RKO (cell line): ENCODE measurements at places on chromosomes 1 and 21.

GRCh38 chr1:185812934-185813333 lies 78.7 kb downstream of the HMCN1 start:
- no peak for DNase-seq

- DNase-seq = no peak
Measured at GRCh38 chr1:168507231-168507630, 36.6 kb downstream of the XCL2 start.

DNA sequence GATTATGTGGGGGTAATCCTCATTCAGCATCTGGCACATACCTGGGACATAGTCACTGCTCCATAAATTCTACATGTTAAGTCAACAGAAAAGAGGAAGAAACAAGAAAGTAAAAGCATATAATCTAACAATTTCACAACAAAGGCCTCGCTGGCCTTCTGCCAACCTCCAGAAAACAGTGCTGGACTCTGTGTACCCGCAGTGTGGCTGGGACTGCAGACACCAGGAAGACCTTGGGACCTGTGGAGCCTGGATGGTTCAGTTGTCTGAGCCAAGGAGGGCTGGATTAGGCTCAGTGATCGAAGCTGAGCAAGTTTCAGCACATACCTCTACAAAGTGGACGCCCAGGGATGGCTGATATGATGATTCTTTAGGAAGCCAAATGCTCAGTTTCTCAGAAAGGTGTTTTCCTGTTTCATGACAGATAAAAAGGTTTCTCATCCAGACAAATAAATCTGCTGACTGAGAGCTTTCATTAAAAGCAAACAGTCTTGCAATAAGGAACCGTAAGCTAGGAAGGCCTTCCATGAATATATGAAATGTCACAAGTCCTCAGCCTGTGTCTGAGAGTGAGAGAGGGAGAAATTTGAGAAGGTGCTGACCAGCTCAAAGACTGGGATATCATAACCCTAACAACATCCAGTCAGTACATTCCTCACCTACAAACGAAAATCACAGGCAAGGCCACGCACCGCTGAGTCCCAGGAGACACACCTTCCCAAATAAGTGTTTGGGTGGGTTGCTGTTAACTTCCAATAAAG lies 48.4 kb downstream of the CAPZB start:
- DNase-seq = no peak

DNA sequence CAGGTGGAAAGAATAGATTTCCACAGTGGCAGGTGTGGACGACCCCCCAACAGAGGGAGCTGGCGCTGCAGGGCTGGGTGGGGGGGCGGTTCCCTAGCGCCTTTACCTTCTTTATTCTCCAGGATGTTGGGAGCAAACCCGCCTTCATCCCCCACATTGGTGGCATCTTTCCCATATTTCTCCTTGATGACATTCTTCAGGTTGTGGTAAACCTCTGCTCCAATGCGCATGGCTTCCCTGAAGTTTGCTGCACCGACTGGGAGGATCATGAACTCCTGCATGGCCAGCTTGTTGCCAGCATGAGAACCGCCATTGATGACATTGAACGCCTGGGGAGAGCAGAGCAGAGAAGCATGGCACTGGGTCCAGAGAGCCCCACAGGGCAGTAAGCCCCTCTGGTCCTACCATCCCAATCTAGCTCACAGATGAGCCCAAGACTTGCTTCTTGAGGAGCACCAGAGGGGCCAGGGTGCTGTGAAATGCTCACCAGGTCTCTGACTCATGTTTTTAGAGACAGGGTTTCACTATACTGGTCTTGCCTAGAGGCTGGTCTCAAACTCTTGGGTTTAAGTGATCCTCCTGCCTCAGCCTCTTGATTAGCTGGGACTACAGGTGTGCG lies 12.2 kb downstream of the ENO1 start:
- no peak for DNase-seq

- no peak for DNase-seq
Measured at GRCh38 chr1:118925651-118926050, 62.5 kb downstream of the TBX15 start.

- DNase-seq = no peak
Measured at GRCh38 chr1:38558500-38559445, 300.8 kb downstream of the RRAGC start.

DNA sequence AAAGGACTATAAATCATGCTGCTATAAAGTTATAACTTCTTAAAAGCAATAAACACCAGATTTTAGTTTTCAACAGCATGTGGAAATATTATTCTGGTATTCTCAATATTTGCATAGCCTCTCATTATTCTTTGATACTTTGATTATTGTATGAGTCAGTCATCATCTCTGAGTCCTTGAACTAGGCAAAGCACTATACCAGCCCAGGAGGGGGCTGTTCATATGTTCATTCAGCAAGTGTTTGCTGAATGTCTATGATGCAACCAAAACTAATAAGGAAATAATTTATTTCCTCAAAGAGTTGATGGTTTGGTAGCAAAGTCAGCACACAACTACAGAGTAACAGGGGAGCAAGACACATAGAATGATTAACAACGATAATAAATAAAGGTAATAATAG lies 175.6 kb upstream of the C1orf105 start:
- DNase-seq = no peak

GRCh38 chr1:165575468-165576099 lies 31.8 kb downstream of the LRRC52 start:
- DNase-seq = no peak

GRCh38 chr1:98304888-98305287 lies 356.6 kb upstream of the SNX7 start:
- DNase-seq = no peak

DNA sequence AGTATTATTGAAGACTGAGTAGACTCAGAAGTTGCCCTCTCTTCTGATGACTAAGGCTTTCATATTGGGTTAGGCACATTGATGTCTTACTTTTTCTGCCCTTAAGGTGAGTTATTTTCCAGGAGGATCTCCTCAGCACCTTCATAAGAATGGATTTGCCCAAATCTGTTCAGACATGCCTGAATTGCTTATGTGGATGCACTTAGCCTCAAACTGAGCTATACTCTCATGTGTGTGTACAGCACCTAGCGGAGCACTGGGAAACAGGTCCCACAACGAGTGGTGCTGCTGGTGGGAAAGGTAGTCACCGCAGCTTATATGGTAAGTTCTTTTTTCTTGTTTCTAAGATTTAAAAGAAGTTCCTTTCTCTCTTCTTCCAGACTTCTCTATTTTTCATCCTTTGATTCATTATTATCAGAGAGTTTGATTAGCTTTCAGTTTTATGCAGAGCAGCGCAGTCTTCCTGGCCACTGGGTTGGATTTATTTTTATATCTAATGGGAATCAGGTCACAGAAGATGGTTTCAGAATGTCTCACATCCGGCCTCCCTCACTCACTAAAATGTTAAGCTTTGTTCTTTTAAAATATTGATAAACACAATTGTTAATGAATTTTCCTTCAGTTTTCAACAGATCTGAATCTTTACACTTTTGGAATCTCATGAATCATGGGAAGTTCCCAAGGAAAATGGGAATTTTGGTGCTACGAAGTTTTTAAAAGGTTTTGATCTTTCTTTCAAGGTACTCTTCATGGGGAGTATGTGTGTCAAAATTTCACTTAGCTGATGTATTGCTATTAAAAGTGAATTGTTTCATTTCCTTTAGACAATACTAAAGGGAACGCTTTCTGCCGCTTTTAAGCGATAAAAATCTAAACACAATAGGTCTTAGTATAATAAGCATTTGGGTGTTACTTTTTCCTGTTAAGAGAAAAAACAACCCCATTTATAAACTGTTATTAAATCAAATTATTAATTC lies 58.5 kb downstream of the EXTL2 start:
- DNase-seq = no peak

DNA sequence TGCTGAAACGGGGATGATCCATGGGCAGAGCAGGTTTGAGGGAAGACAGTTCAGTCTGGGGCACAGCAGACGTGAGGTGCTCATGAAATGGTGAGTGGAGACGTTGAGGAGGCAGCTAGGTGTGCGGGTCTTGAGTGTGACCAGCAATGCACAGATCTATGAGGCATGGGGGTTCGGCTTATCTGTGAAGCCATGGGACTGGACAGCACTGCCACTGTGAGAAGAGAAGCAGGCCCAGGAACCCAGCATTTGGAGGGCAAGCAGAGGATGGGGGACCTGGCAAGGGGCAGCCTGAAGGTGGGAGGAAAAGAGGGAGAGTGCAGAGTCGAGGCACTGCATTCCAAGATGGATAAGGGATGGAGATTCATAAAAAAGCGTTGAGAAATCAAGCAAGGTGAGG lies 8.0 kb downstream of the CSF1 start:
- DNase-seq = no peak

GRCh38 chr21:35156293-35157278 lies 107.5 kb upstream of the RUNX1 start:
- DNase-seq = no peak

- no peak for DNase-seq
Measured at GRCh38 chr1:170558731-170559130, 26.8 kb downstream of the GORAB start.

DNA sequence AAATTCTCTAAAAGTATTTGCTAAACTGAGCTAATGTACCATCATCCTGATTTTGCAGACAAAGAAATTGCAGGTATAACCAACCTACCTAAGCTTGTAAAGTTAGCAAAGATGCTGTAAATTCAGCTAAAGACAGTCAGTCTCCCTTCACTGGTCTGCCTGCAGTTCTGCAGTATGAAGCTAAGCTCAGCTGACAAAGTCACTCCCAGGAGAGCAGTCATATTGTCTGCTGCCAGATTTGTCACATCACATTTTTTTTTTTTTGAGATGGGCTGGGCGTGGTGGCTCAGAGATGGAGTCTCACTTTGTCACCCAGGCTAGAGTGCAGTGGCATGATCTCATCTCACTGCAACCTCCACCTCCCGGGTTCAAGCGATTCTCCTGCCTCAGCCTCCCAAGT lies 8.9 kb upstream of the CMPK1 start:
- DNase-seq = no peak

- DNase-seq = no peak
Measured at GRCh38 chr1:59705466-59706302, 109.1 kb upstream of the HOOK1 start.

- DNase-seq = no peak
Measured at GRCh38 chr1:27070390-27071048, 57.9 kb upstream of the TENT5B start.

- DNase-seq = no peak
Measured at GRCh38 chr1:65480684-65481405, 60.4 kb downstream of the LEPR start.

DNA sequence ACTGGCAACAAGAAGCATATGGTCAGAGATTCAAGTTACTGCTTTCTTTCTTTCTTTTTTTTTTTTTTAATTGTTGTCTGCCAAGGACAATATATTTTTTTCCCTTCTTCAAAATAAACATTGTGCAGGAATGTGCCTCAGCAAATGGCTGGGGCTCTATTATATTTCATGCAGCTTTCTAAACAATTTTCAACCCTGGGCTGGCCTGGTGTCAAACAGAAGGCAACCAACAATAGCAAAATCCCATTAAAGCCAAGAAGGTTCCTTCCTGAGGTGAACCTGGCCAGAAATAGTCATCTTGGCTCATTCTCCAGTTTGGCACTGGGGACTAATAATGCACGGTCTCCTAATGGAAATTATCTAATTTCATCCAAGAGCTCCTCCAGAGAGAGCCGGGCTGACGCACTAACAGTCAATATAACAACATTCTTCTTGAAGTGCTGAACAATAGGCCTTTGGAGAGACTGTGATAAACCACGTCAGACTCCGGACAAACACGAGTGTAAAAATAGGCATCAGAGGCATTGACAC lies 35.7 kb upstream of the HLX start:
- no peak for DNase-seq

GRCh38 chr1:67135354-67135753 lies 584 bp upstream of the C1orf141 start:
- no peak for DNase-seq

GRCh38 chr1:91243171-91243570 lies 161.5 kb downstream of the HFM1 start:
- no peak for DNase-seq

DNA sequence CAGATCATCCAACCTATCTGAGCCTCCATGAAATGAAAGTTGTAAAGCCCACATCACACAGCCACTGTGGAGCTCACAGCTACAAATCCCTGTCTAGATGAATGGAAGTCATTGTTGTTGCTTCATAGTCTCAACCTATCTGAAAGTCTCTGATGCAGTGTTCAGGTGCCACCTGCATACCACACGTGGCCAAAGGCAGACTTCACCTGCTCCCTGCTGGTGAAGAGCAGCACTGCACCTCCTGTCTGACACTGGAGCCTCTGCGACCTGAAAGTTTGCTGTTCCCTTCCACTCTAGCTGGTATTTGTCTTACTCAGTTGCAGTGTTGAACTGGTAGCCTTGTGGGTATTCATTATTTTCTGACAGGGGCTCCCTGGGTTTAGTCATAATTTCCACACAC lies 18.4 kb downstream of the LORICRIN start:
- DNase-seq = no peak

- peak; percentile 87 for DNase-seq
Measured at GRCh38 chr21:37700641-37701202, 215.5 kb downstream of the KCNJ6 start.

- peak; percentile 57 for DNase-seq
Measured at GRCh38 chr1:41495210-41495948, 10.9 kb upstream of the EDN2 start.

DNA sequence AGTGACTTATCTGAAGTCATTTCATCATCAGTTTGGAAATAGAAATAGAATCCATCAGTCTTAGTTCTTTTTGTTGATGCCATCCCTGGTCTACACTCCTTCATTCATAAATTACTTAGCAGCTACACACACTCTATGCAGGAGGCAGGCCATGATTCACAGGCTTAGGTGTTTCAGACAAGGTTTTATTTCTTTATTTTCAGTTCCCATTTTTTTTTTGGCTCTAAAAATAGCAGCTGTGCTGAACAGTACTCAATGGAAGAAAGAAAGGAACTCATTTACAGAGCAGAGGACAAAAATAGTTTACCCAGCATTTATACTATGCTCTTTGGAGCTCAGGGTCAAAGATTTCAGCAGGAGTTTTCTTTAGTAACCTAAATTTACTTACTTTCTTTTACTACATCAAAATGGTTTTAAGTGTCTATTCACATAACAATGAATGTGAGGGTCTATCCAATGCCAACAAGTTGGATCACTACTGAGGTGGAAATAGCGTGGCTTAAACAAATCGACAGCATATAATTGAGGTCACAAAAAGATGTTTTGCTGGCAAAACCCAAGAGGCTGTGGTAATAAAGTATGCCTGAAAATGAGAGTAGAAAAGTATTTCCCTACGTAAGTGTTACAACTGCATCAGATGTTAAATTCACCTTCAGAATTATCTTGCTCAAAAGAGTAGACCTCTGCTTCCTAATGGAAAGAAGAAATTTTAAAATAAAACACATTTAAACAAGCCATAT lies 7.7 kb downstream of the KRTAP19-8 start:
- DNase-seq = no peak

DNA sequence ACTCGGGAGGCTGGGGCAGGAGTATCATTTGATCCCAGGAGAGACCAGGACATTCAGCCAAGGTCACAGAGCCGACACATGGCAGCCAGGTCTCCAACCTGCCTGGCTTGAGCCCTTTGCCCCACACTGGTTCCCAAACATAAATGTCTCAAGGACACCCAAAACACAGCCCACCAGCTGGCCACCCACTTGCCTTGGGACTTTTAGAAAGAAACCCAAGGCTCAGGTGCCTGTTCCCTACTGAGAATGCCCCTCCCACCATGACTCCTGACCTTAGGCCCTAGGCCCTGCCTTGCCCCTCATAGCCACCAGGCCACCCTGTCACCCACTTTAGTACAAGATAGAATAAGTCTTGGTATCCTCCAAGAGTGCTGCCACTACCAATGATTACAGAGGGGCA lies 41.9 kb upstream of the LRP8 start:
- no peak for DNase-seq

GRCh38 chr1:53086491-53087070 lies 24.6 kb downstream of the PODN start:
- no peak for DNase-seq
